ENCODE measurements at places on chromosomes 1 and 21.
A peak's percentile ranks its signal among the peaks of the same experiment; 100 is the strongest.

- DNase-seq, result peak; percentile 99
Observed at GRCh38 chr1:182484531-182485257, 34.7 kb downstream of the RGSL1 start.

DNA sequence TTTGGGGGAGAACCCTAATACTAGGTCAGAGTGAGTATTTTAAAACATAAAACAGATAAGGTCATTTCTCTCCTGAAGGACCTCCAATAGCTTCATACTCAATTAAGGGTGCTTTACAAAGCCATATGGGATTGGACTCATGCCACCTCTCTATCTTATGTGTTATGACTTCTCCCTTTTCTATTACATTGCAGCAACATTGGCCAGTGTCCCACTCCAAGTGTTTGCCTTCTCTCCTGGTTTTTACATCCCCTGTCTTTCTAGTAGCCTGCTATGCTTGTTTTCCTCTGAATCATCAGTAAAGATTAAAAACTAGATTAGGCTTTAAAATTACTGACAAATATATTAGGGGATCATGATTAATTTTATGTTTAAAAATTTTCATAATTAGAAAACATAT lies 66.6 kb downstream of the SCMH1 start:
- no peak for DNase-seq

DNA sequence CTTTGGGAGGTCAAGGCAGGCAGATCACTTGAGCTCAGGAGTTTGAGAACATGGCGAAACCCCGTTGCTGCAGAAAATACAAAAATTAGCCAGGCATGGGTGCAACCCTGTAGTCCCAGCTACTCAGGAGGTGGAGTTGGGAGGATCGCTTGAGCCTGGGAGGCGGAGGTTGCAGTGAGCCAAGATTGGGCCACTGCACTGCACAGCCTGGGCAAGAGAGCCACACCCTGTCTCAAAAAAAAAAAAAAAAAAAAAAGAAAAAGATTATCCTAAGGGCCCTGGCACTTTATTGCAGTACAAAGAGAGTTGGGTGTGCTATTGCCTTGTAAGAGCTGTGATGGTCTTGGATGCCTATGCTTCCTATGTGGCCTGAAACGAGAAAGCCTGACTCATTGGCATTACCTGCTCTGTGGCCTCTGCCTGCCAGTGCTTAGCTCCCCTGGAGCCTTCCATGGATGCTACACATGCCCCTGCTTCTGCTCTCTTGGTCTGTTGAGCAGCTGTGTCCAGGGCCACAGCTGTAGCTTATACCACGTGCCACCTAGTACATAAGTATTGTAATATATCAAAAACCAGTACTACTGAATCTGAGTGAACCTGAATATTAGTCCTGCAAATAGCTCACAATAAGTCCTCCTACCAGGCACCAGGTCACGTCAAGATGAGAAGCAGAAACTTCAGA lies 45.8 kb downstream of the DNAJC6 start:
- no peak for DNase-seq

DNA sequence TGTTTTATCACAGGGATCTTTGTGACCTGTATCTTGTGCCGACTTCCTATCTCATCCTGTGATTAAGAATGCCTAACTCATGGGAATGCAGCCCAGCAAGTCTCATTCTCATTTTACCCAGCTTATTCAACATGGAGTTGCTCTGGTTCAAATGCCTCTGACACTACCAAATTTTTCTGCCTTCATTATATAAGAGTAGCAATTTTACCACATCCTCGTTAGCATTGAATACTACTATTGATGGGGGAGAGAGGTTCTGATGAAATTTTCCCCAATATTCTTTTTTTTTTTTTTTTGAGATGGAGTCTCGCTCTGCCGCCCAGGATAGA lies 44.5 kb upstream of the PPIH start:
- DNase-seq, result no peak

- no peak for DNase-seq
Observed at GRCh38 chr1:42904434-42904833, 54.2 kb downstream of the SLC2A1 start.

DNA sequence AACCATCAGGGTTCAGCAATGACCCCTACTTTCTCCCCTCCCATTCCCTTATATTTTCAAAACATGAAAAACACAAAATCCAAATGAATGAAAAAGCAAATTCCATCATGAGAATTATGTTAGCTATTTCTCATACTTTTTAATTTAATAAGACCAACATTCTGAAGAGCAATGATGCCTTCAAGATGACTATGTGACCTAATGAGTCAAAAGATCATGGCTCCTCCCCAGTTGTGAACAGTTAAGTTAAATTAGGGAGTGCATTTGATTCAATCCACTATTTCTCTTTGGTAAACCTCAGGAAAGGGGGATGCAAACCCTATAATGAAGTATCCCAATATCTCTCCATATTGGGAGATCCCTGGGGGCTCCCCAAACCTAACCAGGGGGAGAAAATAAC lies 36.5 kb downstream of the PUM1 start:
- DNase-seq, result no peak

GRCh38 chr1:241782396-241782795 lies 65.6 kb upstream of the EXO1 start:
- no peak for DNase-seq

DNA sequence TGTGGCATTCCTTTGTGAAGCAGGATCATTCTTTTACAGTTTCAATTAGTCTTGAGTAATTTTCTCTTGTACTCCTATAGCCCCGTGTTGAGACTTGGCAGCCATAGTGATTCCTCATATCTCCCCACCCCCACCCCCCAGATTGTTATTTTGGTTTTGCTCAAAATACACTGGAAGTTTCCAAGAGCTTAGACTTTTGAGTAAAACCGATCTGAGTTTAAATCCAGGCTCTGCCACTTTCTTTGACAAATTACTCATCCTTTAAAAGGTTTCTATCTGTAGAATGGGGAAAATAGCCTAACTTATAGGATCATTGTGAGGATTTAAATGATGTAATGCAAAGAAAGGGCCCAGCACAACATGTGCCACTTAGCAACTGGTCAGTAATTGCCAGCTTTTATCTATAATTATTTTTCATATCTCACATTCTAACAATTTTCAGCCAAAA lies 53.1 kb upstream of the RC3H1 start:
- DNase-seq, result no peak

GRCh38 chr21:44989943-44990780 lies 50.3 kb downstream of the SLX9 start:
- DNase-seq, result no peak

- no peak for DNase-seq
Observed at GRCh38 chr1:227735539-227736285, 477 bp downstream of the SNAP47 start.

GRCh38 chr1:152348447-152348846 lies 11.4 kb downstream of the FLG2 start:
- no peak for DNase-seq

DNA sequence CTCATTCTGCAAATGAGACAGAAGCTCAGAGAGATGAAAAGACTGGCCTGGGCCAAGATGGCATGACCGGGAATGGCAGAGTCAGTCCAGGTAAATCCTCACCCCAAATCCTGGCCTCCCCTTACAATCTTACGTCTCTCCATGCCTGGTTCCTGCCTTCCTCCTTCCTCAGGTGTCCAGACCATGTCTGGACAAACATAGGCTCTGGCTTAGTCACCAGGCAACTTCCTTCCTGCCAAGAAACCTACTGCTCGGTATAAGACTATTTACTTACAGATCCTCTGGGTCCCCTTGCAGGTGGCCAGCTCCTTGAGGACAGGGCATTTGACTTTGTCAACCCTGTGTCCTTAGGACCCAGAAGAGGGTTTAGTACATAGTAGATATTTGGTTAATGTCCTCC lies 69.4 kb upstream of the ROR1 start:
- no peak for DNase-seq
